ENCODE measurements at places on chromosomes 7 and 10.

DNA sequence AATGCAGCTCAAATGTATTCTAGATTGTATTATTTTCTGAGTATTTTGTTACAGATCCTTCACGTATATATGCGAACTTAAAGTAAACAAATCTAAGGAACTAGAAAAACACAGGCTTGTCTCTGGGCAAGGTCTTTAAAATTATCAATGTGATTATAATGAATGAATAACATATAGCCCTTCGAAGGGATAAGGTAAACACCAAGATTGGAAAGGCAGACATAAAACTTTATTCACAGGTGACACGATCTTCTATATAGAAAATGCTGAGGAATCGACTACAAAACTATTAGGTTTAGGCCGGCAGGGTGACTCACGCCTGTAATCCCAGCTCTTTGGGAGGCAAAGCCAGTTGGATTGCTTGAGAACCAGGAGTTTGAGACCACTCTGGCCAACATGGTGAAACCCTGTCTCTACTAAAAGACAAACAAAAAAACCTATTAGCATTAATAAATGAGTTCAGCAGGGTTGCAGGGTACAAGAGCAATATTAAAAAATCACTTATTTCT is 80.4 kb downstream of the CNNM2 start:
- DNase-seq = no peak

DNA sequence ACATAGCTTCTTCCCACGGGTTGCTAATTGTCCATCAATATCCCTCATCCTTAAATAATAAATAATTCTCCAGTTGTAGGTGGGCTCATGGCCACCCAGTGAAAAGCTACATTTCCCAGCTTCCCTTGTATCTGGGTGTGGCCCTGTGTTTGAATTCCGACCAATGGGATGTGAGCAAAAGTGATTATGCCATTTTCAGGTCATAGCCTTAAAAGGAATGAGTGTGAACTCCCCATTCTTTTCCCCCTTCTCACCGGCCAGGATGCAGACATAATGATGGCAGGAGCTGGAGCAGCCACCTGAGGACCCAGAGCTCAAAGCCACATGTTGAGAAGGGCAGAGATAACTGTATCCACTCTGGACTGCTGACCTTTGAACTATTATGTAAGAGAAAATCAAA is 30.3 kb upstream of the CALU start:
- DNase-seq = no peak

- no peak for DNase-seq
Measured at GRCh38 chr10:127193125-127193524, 3.3 kb downstream of the INSYN2A start.

GRCh38 chr10:51158832-51159231 is 84.5 kb downstream of the PRKG1 start:
- no peak for DNase-seq

GRCh38 chr10:122454071-122454470 is 382 bp upstream of the ARMS2 start:
- DNase-seq = no peak

DNA sequence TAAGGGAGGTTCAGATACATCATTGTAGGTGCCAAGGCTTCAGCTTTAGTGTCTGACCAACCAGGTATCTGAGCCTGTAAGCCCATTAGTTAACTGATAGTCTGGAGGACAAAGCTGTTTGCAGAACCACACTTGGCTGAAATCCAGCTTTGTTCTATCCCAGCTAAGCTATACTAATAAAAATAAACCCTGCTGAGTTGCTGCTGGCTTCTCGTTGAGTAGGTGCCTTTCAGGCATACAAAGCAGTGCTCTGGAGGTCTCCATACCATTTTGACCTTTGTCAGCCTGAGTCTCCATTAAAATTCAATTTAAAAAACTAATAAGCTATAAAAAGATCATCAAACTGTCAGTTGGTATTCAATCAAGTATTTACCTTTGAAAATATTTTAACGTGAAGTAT is 22.0 kb downstream of the CDCA7L start:
- no peak for DNase-seq

DNA sequence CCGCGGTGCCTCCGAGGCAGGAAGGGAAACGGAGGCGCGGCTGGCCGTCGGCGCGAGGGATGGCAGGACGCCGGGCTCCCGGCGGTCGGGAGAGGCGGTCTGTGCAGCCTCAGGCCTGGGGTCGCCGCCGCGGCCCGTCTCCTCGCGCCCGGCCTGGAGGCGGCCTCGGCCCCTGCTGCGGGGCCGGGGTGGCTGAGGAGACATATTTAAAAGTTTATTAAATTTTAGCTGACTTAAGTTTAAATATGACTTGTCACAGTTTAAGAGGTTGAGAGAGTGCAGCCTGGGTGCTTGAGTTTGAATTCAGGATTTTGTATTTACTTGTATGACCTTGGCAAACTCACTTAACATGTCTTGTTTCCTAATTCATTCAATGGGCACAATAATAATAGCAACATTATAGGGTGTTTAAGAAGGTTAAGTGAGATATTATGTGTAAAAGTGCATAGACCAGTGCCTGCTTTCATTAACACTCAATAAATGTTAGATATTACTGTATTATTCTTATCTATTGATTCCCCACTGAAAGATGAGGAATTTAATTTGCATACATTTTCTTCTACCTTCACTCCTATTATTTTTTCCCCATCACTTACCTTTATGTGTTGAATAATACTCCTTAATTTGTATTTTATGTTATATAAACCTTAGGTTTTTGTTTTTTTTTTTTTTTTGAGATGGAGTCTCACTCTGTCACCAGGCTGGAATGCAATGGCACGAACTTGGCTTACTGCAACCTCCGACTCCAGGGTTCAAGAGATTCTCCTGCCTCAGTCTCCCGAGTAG is 718 bp downstream of the DYNC2I1 start:
- DNase-seq = no peak

GRCh38 chr7:1400371-1400770 is 58.9 kb downstream of the MICALL2 start:
- DNase-seq = no peak

GRCh38 chr10:108039821-108040584 is 875.5 kb upstream of the SORCS1 start:
- DNase-seq = no peak

DNA sequence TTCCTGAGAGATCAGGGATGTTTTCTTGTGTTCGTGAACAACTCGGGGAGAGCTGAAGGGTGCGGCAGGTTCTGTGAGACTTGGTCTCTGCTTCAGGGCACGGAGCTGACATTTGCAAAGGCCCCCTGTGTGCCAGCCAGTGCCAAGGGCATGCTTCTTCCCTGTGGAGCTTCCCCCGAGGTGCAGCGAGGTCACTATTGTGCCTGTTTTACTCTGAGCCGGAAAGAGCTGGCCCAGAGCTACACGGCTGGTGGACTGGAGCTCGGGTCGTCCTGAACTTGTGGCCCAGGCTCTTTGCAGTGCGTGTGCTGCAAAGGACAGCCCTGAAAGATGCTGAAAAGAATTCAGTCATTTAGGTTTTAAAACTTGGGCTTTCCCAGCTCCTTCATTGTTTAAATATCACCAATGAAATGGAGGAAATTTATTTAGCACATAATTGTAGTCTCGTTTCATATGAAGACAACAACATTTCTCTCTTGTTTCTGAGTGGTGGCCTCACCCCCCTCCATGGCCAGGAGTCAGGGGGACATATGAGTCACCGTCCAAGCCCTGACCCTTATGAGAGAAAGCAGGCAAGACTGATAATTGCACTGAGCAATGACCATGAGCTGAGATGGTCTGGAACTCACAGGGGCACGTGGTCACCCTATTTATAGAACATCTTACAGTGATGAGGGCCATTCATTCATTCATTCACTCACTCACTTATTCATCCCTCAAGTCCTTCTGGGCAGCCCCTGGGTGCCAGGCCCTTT is 102.6 kb downstream of the PTPRE start:
- no peak for DNase-seq

DNA sequence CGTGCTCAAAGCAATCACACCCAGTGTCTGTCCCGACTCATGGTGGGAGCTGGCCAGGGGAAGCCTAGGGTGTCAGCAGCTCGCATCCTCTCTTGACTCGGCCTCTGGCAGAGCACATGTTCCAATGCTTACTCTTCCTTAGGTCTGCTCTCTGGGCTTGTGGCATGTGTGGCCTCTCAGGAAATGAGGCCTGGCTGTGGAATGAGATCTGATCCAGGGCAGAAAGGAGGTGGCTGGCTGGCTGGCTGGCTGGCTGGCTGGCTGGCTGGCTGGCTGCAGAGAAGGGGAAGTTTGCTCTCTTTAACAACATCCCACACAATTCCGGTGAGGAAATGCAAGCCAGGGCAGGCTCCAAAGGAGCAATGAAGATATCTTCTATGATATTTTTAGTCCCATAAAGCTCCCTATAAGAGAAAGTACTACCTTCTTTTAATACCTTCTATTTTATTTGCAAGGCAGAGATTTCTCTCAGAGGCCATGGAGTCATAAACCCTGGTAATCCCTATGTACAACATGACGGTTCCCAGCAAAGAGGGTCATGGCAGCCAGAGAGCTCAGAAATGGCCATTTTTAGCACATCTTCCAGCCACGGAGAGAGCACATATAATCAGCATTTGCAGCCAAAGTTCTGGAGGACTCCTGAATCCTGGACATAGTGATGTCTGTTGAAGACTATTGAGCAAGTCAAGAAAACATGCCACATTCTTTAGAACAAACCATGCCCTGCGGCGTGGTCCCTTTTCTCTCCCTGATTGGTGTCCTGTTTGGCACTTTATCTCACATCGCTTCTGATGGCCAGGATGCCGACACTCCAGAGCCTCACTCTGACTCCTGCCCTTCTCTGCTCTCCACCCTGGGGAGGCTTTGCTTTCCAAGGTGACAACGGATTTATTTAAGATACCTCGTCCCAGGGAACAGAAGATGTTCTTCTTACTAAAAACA is 153.7 kb downstream of the FANK1 start:
- DNase-seq = no peak

DNA sequence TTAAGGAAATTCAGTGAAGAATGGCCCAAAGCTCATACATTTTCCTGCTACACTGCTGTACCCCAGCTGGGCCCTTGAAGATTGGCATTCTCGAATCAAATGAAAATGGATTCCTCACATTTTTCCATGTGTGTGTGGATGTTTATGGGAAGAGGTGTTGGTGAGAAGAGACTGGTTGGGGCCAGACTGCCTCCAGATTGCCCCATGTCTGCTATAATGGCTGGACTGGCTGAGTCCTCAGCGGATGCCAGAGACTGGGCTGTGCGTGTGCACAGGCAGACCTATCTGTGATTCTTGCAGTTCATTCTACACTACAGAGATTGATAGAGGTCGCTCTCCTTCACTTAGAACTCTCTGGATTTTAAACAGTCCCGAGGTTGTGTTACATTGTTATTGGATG is 183.6 kb upstream of the GDF10 start:
- DNase-seq = no peak

DNA sequence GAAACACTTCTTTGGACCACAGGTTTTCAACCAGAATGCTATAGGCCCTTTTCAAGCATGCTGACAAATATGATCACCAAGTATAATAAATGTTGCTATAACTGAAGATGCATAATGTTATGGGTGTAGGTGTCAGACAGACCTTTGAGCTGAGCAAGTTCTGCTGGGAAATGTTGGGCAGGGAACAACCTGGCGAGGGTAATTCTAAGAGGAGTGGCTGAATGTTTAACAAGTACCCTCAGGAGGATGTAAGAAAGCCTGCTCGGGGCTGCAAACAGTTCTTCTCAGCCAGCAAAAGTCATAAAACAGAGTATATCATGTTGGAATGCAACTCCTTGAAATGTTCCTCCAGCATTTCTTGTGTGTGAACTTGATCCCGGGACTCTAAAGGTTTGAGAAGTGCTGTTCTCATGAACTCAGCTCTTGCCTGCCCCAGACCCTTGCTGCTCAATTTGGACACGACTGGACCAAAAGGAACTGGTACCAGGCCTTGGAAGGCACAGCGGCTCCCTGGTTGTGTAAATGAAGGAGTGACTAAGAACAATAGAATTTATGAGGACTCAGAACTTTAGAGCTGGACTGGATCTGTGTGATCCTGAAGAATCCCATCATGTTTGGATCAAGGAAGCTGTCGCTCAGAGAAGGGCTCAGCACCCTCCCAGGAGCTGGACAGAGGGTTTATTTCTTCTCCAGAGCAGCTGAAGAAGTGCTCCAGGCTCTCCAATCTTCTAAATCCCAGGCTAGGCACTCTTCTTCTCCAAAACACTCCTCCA is 143.2 kb upstream of the ANK3 start:
- DNase-seq = no peak

DNA sequence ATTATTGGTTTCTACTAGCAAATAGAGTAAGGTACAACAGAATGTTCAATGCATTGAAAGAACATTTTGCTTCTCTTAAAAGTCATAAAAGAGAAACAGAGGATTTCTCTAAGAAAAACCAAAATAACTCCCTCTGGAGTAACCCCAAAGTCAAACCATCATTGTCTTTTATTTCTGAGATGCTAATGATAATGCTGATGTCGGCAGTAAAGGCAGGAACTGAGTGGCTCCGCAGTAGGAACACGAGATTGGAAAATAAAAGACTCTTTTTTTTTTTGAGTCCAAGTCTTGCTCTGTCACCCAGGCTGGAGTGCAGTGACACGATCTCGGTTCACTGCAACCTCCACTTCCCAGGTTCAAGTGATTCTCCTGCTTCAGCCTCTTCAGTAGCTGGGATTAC is 2.7 kb upstream of the USP54 start:
- no peak for DNase-seq

- no peak for DNase-seq
Measured at GRCh38 chr7:158445421-158446175, 142.0 kb downstream of the PTPRN2 start.

GRCh38 chr7:128932862-128933179 is 4.9 kb upstream of the IRF5 start:
- no peak for DNase-seq

GRCh38 chr10:83274088-83274487 is 865.2 kb upstream of the GHITM start:
- no peak for DNase-seq

GRCh38 chr10:132458586-132459300 is 61.7 kb downstream of the PWWP2B start:
- DNase-seq = peak; percentile 63

GRCh38 chr10:79434223-79434687 is 11.2 kb downstream of the ZCCHC24 start:
- DNase-seq = no peak

- DNase-seq = peak; percentile 48
Measured at GRCh38 chr10:49539320-49539885, 482 bp upstream of the ERCC6 start.

DNA sequence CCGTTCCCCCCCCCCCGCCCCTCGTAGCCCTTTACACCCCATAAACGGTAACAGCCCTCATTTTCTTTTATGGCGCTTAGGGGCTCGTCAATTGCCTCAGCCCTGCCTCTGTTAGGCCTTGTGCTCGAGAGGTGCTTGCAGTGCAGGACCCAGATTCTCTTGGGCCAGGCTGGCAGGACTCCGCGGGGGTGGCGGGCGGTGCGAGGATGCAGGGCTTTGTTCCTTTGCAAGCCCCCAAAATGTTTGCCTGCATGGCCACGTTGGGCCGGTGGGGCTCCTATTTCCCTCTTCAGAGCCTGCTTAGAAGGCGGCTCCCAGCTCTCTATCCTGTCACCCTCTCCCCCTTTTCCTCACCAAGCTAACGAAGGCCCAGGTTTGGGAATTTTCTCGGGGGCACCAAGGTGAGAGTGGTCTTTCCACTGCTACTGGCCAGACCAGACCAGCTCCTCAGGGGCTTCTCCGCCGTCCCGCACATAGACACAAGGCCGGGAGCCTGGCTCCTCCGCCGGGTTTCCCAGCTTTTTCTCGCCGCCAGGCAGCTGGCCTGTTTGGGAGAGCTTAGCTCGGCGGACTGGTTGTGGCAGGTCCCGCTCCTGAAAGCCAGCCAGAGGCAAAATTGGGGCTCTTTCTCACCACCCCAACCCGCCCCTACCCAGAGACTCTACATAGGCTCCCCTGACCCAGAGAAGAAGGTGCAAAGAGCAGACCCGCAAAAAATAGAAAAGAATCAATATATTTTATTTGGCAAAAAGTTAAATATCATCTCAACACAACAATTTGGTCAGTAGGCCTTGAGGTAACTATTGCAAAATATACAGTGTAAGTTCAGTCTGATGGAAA is 3.4 kb downstream of the HOXA9 start:
- DNase-seq = no peak

All from CD4-positive, alpha-beta T cell treated with Interleukin-17A for 1 hour (primary cell).